Stimulated activated CD4-positive, alpha-beta T cell treated with anti-CD3 and anti-CD28 coated beads, Interleukin-15, amount 100 ng/mL, for 24 hours (primary cell): ENCODE measurements at places on chromosomes 3 and 15.

DNA sequence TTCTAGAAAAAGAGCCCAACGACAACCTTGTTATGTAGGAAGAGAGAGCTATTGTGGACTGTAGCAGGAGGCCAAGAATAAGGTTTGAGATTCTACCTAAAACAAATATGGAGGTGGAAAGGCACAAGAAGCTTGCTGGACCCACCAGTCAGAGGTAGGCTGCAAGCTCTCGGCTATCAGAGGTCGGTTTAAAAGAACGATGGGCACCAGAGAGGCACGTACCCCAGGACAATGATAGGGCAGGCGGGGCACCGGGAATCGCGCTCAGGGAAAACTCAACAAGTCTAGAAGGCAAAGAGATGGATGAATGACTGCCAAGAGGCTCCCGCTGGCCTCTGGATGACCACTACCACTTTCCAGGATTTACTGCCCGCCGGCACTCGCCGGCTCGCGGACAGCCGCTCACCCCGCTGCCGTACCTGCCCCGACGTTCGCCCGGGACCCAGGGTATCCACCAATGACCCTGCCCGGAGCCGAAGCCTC is 1.1 kb downstream of the HDGFL3 start:
- DNase-seq: no peak

- no peak for DNase-seq
These were observed 11.3 kb upstream of the TMEM87A start for GRCh38 chr15:42284551-42284950.

- DNase-seq: no peak
These were observed 199.7 kb downstream of the AKAP13 start for GRCh38 chr15:85579957-85580694.

DNA sequence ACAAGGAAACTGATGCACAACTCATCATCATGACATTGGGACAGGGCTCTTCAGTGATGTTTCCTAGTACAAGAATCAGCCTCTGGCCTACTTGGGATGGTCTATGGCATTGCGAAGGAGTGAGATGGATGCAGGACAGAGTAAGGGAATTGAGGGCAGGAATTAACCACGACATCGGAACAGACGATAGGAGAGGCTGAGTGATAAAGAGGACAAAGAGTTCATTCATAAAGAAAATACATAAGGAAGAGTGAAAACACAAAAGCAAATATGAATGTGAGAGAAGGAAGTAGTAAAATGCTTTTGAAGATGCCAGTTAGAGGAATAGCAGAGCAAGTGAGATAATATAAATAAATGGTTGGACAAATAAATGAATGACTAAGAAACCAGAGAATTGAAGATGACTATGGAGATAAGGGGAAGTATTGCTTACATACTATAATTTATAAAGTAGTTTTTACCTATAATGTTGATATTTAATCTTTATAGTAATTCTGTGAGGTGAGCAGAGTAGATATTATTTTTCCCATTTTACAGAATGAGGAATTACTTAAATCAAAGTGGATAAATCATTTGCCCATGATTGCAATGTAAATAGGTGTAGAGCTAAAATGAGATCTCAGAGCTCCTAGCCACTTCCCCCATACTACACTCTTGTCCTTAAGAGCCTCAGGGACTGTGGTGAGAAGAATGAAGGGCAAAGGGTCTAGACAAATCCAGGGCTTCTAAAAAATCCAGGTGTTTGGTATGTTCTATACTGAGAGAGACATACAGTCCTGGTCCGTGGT is 203.3 kb downstream of the DTWD1 start:
- DNase-seq: no peak

DNA sequence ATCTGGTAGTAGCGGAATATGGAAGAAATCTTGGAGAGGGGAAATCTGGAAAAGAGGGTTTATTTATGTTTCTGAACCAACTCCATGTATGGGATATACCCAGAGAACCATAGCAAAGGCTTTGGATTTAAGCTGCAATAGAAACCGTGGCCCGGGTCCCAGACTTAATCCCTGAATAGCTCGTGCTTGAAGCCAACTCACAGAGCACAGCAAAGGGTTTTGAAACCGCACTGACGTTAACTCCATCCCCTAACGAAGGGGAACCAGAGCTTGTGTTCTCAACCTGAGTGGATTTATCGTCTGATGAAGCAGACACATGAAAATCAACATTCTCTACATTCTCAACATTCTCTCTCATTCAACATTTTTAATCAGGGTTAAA is 154.6 kb downstream of the APBA2 start:
- DNase-seq: no peak

- DNase-seq: no peak
These were observed 91.7 kb downstream of the MCTP2 start for GRCh38 chr15:94323076-94323475.

DNA sequence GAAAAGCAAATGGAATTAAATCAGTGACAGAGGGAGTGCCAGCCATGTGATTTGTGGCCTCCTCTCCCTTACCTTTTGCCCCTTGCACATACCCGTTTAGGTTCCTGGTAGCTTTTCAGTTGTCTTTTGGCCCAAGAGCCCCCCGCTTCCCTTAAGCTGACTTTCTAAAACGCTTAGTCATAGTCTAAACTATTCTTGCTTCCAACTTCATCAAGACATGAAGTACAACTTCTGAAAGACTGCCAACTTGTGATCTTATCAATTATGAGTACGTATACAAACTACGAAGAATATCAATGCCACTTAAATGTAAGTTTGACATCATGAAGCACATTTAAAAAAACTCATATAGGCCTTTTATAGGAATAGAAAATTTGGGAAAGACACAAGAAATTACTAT is 61.9 kb downstream of the EIF3J start:
- no peak for DNase-seq

DNA sequence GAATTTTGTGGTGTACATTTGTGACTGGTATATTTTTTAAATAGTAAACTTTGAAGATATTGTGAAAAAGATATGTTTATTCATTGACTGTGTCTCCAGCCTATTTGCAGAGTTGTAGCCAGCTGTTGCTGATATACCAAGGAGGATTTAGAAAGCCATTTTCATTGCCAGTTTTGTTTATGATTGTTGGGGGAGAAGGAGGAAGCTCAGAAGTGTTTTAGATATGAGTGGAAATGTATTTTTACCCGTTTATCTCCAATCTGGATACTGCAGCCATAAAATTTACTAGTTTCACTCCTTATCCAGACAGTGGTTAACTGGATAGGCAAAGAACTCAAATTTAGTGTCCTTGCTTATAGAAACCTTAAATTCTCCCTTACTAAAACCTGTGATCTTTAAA is 18.8 kb downstream of the ATP11B start:
- DNase-seq: no peak

DNA sequence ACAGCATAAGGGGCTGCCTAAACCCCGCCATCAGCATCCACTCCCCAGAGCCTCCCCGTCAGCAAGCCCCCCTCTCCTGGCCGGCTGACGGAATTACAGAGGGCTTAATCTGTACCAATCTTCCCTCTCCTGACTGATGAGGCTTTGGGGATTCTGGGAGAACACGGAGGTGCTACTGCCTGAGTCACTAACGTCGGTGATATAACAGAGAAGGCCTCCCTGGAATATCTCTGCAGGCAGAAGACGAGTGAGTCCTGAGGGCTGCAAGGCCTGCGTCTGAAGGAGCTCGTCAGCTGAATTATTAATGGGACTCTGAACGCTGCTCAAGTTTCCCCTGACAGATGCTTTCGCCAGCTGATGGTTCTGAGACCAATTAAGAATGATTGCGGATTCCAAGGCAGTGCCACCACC is 147.7 kb downstream of the XXYLT1 start:
- DNase-seq: no peak

- DNase-seq: no peak
These were observed 147.2 kb upstream of the TPM1 start for GRCh38 chr15:62895139-62895866.

DNA sequence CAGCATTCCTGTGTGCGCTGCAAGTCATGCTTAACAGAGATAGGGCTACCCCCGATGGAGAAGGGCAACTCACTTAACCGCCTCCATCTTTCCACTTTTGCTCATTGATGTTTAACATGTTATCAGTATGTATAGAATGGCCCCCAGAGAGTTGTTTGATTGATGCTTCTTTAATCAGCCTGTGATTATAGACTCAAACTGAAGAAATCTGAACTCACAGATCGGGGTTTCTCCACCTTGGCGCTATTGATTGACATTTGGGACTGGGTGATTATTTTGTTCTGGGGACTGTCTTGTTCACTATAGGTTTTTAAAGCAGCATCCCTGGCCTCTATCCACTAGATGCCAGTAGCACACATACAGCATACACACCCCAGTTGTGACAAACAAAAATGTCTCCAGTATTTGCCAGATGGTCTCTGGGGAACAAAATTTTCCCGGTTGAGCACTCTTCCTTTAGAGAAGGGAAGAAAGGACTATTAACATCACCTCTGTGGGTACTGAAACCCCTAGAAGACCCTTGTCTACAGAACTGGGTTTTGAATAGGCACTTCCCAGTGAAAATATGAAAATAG is 54.4 kb downstream of the LARS2 start:
- DNase-seq: no peak

DNA sequence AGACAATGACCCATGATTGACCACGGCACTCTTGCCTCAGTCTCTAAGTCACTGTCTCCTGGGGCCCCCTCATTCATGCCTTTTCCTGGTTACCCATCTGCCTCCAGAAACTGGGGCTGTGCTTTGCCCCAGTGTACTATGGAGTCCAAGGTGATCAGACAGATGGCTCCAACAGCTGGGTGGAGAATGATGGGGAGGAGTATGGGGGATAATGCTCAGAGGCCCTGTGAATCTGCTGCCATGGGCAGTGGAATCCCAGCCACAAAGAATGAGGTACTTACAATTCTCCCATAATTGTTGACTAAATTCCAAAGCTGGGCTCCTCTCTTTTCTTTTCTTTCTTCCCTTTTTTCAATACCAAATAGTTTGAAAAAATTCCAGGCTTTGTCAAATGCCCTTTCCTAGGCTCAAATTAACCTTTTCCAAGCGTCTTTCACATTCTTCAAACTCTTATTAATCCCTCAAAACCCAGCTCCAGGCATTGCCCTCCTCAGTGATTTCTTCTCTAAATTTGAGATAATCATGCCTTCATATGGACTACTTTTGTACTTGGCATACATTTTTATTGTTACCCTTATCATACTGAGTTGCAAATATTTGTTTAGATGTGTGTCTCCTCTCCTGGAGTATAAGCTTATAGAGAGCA is 148.5 kb upstream of the ICE2 start:
- no peak for DNase-seq

DNA sequence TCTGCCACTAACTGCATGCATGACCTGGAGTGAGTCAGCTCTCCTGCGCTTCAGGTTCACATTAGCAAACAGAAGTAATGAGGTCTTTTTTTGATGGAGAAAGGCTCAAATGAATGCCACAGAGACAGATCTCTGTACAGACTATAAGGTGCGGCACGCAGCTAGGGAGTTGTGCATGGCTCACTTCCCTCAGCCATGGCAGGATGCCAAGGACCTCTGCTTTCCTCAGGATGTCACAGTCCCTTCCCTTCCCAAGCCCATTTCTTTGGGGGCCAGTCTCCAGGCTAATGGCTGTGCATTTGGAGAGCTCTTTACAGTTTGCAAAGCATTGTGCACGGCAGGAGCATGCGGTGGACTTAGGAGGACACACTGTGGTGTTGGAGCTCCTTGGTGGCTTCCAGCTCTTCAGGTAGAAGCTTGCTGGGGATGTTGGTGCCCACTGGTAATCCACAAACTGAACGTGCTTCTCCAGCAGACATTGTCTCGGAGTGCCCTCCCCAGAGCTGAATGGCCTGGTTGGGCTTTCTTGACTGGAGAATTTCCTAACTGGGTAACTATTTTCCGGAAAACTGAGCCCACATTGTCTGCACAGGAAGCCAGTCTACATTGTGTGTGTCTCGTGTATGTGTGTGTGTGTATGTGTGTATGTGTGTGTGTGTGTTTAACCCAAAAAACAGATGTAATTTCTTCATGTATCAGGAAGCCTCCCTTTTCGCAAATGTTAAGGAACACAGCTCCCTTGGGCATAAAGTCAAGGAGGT is 172.5 kb upstream of the TLE3 start:
- DNase-seq: no peak

- no peak for DNase-seq
These were observed 197.2 kb downstream of the MEIS2 start for GRCh38 chr15:36903195-36903594.

DNA sequence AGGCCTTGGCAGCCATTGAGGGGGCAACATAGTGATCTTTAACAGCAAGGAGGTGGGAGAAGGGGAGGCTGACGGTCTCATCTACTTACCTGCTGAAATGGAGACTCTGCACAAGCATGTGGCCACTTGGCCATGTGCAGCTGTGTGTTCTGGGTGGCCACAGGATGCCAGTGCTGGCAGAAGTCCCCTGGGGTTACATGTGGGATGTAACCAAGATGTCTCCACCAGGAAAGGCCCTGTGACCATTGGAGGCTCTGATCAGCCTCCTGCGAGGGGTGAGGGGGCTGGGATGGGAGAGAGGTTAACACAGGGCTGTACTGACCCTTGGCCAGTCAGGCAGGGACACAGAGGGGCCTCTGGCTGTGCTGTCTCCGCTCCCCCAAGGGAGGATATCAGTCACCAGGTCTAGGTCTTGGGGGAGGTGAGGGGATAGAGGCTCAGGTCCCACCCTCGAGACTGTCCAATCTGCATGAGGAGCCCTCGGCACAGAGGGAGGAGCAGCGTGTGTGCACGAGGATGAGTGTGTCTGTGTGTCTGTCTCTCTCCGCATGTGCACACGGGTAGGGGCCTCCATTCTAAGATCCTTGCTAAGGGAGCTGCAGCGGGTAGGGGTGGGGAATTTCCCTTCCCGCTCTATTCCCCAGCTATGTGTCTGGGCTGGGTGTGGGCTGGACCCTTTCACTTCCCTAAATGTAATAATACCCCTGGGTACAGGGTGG is 19.5 kb downstream of the PRKCD start:
- no peak for DNase-seq

DNA sequence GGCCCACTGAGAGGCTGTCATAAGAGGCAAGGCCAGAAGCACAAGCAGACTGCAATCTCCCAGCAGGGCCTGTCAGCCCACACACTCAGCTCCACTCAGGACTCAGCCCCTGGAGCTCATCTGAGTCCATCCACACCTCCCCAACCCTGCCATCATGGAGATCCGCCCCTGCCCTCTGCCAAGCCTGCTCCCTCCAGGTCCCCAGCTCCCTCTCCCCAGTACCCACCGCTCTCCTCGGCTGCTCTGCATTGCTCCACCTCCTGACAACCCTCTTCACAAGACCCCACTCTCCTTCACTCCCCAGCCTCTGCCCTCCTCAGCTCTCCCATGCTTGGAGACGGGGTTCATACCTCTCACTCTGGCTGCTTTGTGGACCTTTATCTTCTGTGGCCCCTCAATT is 11.1 kb downstream of the POC1A start:
- no peak for DNase-seq

DNA sequence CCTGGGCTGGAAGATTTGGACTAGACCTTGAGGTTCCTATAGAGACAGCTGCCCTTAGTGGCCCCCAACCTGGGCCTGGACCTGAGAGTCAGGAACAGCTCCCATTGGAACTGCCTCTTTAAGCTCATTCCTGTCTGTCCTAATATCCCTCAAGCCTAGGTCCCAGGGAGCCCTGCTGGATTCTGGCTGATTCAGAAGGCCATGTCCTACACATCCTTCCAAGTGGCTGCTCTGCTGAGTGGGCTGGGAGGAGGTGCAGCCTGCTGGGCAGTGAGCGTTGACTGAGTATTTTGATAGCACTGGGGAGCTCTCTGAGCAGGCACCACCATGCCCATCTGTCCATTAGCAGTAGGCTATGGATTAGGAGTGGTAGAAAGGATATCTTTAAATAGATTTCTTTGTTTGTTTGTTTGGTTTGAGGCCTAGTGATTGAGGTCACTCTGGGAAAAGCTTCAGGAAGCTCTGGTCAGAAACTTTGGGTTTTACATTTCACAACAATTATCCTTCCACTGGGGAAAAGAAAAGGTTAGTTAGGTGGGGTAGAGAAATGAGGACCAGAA is 54.6 kb upstream of the ATOSA start:
- DNase-seq: no peak
